ENCODE measurements at places on chromosomes 6 and 20.
A peak's percentile ranks its signal among the peaks of the same experiment; 100 is the strongest.

- DNase-seq, result no peak
These were observed 414.0 kb upstream of the OPRM1 start for GRCh38 chr6:153625089-153625488.

- DNase-seq, result no peak
These were observed 117.8 kb upstream of the FOXO3 start for GRCh38 chr6:108442770-108443520.

- DNase-seq, result peak; percentile 89
These were observed 54.1 kb downstream of the FGD2 start for GRCh38 chr6:37059344-37060194.

- DNase-seq, result no peak
These were observed 160.2 kb downstream of the BTBD3 start for GRCh38 chr20:12077875-12078274.

DNA sequence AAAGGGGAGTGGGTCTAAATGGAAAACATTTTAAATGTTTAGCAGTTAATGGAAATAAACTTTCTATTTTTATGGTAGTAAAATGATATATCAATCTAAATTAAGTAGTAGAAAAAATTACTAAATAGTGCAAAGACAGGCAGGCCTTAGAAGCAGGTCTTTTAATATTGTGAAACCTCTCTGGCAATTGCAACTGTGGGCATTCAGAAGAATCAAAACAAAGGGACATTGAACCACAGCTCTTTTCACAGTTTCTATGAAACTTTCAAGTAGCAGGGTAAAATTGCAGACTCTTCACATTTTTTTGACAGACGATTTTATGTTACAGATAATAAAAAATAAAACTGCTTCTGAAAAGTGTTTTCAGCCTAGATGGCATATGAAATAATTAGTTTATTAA lies 533.7 kb downstream of the BCKDHB start:
- DNase-seq, result no peak

Data from A549 (cell line).